ENCODE measurements at places on chromosomes 4 and X. TPM values are rescaled to one million over a fixed set of nuclear protein-coding genes. Genes with fewer than 3 reads are reported as not detected.

GRCh38 chr4:144174401-144175067 is 34.0 kb upstream of the GYPA start:
- peak; percentile 60 for DNase-seq

The LGI2 gene
- not detected for total RNA-seq

DNA sequence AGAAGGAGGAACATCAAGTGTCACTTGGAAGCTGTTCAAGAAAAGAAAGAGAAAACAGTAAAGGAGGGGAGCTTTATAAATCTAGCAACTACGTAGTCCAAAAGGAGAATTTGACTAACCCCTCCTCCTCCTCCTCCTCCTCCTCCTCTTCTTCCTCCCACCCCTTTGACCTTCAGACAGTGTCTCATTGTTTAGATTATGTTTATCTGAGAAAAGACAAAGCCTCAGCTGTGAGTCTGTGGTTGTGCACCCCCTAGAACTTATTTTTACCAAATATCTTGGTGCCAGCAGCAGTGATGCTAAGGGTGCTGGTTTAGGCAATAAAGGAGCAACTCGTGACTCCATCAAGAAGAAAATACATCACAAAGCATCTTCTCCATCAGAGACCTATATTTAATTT is 68.9 kb upstream of the BMP2K start:
- no peak for DNase-seq

The IL1RAPL1 gene
- total RNA-seq, result 1.3 TPM

DNA sequence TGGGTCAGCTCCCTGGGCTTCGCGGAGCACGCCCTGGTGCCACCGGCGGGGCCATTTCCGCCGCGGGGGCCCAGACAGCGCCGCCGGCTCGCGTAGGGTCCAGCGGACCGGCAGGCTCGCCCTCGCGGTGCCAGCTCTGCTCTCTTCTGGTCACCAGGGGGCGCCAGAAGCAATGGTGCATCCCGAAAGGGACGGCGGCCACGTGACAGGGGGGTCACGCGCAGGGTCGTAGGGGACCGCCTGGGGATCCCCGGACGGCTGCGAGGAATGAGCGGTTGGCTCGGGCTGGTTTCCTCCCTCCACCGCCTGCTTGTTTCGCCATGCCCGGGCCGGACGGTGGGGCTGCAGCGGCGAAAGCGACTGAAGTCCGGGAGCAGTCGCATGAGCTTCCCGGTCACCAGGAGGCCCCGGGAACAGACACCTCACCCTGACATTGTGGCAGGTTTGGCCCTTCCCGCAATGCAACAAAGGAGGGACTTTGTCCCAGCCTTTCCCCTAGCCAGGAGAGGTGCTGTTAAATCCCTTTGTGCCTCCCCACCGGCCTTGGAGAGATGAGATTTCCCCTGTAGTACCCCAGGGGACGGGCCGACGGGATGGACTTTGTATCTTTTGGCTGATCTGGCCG is 15.8 kb downstream of the ZCCHC12 start:
- DNase-seq, result peak; percentile 32

The G6PD gene
- 128 TPM for total RNA-seq

GRCh38 chrX:37371578-37371991 is 22.4 kb downstream of the PRRG1 start:
- DNase-seq, result no peak

- peak; percentile 99 for DNase-seq
Measured at GRCh38 chr4:169225058-169225751, 45.6 kb downstream of the SH3RF1 start.

The CLCN4 gene
- total RNA-seq, result 2.3 TPM

The MAOB gene
- total RNA-seq, result under 0.01 TPM

The P2RY10 gene
- total RNA-seq, result not detected

DNA sequence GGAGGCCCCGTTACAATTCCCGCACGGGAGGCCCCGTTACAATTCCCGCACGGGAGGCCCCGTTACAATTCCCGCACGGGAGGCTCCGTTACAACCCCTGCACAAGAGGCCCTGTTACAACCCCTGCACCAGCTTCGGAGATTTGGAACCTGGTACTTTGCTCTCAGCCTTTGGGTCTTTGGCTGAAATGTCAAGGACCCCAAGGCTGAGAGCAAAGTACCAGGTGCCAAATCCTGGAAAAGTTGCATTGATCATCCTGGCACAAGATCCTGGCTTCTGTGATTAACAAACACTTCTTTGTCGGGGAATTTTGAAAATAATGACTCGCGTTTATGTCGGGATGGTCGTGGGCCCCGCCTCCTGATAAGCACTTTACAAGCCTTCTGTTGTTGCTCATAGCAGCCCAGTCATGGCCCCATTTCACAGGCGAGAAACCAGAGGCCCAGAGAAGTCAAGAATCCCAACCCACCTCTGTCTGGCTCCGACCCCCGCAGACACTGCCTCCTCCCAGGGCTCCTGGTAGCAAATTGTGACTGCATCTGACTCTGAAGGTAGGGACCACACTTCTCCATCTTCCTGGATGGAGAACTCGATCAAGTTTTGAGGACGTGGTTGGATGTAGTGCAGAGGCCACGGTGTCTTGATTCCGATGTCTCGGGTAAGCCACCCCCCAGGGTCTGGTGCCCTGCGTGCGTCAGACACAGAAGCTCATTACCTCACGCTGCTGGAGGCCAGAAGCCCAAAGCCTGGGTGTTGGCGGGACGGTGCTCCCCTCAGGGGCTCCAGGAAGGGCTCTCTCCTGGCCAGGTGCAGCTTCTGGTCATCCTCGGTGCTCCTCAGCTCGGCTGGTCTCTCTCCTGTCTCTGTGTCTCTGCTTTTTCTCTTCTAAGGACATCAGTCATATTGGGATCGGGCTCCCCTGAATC is 60.3 kb downstream of the ADRA2C start:
- no peak for DNase-seq

- no peak for DNase-seq
Measured at GRCh38 chr4:30269850-30270249, 450.3 kb upstream of the PCDH7 start.

- no peak for DNase-seq
Measured at GRCh38 chr4:121998024-121998423, 46.2 kb upstream of the TRPC3 start.

The GRID2 gene
- total RNA-seq, result not detected

DNA sequence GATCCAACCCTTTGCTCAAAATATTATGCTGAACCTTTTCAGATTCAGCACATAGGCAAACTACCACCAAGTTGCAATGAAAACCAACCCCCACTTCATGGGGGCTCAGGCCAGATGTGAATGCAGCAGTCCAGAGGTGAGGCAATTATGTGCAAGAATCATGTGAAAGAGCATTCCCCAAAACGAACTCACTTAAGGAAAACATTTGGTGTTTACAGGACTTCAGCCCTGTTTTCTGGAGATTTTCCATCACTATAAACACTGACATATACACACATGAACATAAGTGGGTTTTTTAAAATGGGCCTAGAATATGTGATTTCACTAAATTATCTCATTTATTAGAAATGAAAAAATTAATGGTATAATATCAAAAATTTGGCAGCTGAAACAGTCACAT is 31.5 kb downstream of the BMP3 start:
- DNase-seq, result no peak

The HDX gene
- 4.8 TPM for total RNA-seq

GRCh38 chr4:23021040-23021439 is 328.3 kb downstream of the GBA3 start:
- DNase-seq, result peak; percentile 6

The XAGE1A gene
- total RNA-seq, result not detected

- no peak for DNase-seq
Measured at GRCh38 chr4:153090670-153091385, 113.4 kb upstream of the TRIM2 start.

DNA sequence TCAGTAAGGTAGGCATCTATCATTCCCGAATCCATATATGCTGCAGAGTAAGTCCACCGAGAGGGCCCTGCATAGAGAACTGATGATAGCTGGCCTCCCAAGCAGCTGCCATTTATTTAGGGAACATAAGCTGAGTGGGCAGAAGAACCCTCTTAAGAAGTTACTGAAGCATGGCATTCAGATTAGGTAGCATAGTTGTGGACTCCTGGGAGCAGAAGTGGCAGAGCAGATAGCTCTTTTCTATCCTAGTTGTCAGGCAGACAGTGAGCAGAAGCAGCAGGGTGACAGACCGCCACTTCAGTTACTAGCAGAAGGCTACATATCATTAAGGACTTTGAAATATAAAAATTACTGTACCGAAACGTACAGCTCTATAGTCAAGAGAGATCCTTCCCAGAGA is 454.7 kb downstream of the PPP4R3C start:
- DNase-seq, result no peak

The HELQ gene
- 11.6 TPM for total RNA-seq

DNA sequence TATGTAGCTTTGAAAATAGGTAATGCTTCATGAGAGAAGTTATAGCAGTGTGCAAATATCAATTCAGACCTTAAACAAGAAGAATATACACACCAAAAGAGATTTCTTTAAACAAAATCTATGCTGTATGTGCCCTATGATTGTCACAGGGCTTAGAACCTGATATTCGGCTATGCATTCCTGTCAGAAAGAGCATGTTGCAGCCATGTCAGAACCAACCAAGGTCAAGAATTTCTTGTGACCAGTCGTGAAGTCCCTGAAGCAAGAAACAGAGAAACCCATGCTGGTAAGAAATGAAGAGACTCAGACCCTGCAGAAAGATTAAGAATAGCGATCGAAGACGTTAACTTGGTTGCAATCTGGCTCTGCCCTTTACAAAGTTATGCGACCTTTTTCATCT is 210.3 kb upstream of the SPIN4 start:
- no peak for DNase-seq

DNA sequence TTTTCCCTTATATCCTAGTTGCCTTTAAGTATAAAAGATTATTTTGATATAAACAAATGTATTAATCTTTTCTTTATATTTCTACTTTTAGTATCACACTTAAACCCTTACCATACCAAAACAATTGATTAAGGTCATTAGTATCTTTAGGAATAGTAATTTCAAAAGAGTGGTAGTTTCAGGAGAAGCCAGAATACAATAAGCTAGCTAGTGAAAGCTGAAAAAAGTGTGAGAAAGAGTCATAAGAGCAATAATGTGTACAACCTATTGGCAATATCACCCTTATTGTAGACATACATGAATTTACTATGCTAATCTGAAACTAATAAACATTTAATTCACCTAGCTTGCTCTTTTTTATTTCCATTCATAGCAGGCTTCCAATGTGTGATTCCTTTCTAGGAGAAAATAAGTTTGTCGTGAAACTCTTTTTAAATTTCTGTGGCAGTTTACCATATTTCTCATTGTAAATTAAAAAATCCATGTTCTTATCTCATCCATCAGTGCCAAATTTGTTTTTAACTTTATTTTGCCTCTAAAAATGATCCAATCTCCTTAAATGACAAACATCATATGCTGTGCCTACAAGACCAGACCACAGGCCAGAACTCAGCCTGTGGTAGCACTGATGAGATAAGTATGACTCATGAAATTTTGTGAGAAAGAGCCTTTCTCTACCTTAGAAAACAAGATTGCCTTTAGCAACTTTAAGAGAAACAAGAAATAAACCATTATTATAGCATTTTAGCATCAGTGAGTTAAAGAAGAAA is 8.1 kb downstream of the NEK1 start:
- DNase-seq, result peak; percentile 79

DNA sequence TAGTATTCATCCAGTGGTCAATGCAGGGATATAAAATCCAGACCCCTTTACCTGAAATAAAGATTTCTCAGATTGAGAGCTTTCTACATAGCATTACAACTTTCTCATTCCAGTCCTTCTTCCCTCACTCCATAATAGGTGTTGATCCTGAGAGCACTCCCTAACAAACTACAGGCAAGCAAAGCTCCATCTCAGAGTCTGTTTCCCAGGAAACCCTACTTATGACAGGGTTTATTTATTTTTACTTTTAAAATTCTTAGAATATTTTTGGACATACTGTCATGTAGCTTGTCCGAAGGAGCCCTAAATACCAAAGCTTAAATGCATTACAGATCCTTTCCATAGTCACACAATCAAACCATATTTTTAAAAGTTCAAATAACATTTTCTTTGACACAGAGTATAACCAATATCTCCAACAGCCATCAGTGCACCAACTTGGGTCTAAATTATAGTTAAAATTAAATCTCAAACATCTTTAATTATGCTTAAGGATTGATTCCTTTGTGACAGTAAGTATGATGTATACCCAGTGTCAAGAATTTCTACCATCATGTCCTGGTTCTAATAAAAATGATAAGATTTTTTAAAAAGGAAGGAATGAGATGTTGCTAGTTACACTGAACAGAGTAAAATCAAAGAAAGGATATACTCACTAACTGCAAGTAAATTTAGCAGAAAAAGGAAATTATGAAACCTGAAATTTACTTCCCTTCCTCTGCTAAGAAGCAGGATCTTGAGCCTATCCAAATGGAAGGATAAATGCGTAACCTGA is 580.4 kb upstream of the ADGRL3 start:
- DNase-seq, result no peak

DNA sequence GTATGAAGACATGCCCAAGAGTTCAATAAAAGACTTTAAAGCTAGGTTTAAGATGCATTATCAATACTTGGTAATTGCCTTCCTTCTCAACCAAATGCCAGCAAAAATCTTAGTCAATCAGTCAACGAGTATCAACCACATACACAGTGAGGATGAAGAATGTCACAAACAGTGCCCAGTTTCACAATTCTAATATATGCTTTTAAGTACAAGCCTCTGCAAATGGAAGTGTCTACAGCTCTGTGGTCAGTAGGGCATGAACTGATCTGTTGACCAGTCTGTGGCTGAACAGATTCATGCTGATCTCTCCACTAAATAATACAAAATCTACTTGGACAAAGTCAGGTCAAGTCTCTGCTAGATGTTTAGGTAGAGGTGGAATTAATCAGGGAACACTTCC is 27.9 kb downstream of the PPARGC1A start:
- no peak for DNase-seq
